ENCODE measurements at places on chromosomes 7 and 10. TPM values are rescaled to one million over a fixed set of nuclear protein-coding genes. Genes with fewer than 3 reads are reported as not detected.

The GUSB gene
- total RNA-seq = 73.2 TPM

The RRP12 gene
- 20.9 TPM for total RNA-seq

The VSTM4 gene
- 13.1 TPM for total RNA-seq

The SKAP2 gene
- 13.6 TPM for total RNA-seq

The TFR2 gene
- 13.8 TPM for total RNA-seq

The AKR1C2 gene
- 85.5 TPM for total RNA-seq

The CHN2 gene
- total RNA-seq = 24.7 TPM

DNA sequence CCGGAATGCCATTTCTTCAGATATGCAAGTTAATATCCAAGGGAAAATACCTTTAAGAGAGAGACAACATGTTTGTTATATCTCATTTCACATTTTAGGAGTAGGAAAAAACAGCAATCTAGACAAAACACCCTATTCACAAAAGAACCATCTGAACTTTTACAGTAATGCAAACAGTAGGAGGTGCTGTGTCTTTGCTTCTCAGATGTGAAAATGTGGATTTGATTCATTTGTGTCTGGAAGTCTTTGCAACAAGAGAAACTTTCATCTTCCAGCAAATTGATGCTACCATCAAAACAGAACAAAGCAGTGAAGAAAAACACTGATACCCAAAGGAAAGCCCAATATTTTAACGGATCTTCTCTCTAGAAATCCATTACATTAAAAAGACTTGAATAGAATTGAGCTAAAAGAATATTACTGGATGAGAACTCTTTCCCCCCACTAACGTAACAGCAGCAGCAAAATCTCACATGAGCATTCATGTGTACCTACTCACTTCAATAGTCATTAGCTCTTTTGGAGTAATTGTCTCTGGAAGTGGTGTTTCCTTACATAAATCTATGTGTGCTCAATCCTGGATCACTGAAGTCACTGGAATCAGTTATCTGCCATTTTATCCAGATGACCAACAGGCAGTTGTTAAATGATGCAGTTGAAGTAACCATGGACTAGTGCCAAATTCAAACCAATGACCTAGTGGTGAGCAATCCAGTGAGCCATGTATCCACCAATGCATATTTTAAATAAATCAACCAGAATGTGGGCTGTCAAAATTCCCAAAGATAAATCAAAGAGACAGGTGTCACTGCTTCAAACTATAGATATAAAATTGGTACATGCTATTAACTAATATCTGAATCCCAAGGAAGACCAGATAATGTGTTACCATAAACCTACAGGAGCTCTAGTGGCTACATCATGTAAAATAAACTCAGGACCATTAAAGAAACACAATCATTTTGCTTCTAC lies 1.8 kb downstream of the SEMA3C start:
- no peak for DNase-seq

- no peak for DNase-seq
These were observed 6.9 kb upstream of the CREB3L2 start for GRCh38 chr7:138008588-138009349.

- no peak for DNase-seq
These were observed 174.4 kb downstream of the MDFIC start for GRCh38 chr7:115096262-115096661.

DNA sequence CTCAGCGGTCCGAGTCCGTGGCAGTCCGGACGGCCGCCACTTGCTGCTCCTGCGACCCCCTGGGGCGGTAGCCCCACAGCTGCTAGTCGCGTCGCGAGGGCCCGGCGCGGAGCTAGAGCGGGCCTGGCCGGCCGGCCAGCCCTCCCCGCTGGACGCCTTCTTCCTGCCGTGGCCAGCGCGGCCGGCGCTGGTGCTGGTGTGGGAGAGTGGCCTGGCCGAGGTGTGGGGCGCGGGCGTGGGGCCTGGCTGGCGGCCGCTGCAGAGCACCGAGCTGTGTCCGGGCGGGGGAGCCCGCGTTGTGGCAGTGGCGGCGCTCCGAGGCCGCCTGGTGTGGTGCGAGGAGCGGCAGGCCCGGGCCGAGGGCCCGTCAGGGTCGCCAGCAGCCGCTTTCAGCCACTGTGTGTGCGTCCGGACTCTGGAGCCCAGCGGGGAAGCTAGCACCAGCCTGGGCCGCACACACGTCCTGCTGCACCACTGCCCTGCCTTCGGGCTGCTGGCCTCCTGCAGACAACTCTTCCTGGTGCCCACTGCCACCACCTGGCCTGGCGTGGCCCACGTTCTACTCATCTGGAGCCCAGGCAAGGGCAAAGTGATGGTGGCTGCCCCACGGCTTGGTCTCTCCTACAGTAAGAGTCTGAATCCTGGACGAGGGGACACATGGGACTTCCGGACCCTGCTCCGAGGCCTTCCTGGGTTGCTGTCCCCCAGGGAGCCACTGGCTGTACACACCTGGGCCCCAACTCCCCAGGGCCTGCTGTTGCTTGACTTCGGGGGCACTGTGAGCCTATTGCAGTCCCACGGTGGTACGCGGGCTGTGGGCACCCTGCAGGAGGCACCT lies 631 bp downstream of the HPS6 start:
- DNase-seq = peak; percentile 11

GRCh38 chr10:47176206-47176902 lies 123.6 kb upstream of the GDF10 start:
- no peak for DNase-seq

All from mucosa of gallbladder (tissue), 1 donor.